HCEC 1CT (cell line): ENCODE measurements at places on chromosomes 5 and 9.

DNA sequence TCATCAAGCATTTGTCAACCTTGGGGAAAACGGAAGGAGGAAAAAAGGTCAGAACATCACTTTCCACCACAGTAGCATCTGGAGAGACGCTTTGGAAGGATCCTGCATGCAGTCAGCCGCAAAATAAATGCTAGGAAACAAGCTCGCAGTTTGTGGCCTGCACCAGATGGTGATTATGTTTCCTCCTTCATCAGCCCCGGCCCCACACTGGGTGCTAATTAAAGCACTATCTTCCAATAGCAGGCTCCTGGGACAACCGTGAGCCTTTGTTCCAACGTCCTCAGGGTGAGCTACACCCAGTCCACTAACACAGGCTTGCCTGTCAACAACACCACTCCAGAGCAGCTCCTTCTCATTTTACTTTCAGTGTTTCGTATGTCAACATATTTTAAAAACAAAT lies 64.0 kb downstream of the RNF130 start:
- no peak for DNase-seq

DNA sequence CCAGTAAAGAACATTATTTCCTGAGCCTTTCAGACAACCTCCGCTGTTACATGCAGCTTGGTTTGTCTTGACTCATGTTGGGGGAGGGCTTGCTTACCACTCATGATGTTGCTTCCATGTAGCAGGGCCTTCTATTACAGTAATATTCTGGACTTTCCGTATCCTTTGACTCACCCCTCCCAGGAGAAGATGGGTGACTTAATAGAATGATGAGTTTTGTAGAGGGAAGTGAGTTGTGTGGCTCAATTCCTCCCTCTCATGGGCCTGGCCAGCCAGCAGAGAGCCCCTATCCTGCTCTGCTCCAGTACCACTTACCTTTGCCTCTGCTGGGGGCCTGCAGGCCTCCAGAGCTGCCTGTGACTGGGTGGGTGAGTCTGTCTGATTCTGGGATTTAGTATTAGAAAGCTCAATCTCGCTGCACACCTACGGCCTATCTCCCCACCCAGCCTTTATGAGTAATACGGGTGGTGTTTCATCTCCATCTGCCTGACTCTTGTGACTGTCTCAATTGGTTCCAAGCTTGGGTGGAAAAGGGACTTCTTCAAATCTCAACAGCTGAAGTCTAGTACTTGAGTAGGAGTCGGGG lies 52.6 kb upstream of the KLF9 start:
- peak; percentile 90 for DNase-seq

- no peak for DNase-seq
These were observed 19.9 kb upstream of the ERAP2 start for GRCh38 chr5:96856371-96856770.

- peak; percentile 51 for DNase-seq
These were observed 20.4 kb downstream of the TENT4A start for GRCh38 chr5:6733411-6734242.

DNA sequence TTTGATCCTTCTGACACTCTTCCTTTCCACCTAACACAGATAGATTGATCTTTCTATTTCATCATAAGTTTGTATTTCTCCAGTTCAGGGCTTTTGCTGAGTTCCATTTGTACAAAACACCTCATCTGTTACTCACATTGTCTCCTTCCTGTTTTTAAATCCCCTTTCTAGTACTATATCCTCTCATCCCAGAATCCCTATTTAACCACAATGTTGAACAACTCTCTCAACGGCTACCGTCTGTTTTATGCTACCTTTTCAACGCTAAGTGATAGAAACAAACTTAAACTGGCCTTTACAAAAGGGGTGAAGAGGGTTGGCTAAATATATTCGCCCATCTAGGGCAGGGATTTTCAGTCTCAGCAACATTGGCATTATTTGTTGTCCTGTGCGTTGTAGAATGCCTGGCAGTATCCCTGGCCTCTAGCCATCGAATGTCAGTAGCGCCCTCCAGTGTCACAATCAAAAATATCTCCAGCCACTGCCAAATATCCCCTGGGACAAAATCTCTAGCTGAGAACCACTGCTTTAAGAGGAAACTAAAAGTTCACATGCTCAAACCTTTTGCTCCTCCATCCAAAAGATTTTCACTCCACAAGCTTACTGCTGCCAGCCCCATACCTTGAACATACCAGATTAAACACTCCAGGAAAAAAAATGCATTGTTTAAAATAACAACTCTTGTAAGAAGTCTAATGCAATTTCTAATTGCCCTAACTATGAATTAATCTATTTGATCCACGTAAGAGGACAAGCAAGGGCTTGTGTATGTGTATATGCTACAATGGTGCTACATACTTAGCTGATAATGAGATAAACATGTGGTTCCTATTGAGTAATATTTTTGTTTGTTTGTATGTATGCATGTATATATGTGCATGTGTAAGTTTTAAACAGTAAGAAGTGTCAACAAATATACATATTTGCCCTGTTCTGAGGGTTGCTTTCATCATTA lies 344.0 kb downstream of the PTPRD start:
- DNase-seq, result peak; percentile 46

DNA sequence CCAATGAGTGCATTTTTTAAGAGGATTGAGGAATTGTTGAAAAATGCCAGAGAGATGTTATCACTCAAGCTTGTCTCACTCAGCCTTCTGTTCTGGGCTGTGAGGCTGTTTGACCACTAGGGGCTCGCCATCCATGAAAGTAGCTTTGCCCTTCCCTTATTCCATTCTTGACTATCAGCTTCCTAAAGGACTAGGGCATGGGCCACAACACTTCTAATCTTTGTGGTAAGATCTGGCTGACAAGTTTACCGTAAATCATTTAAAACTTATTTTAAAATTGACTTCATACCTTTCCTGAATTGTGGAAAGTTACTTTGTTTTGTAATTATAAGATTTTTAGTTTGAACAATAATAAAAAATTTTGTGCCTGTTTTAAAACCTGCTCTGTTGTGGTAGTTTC lies 49.5 kb downstream of the TJP2 start:
- peak; percentile 68 for DNase-seq

- peak; percentile 25 for DNase-seq
These were observed 20.9 kb downstream of the OR2Y1 start for GRCh38 chr5:180718810-180719453.

DNA sequence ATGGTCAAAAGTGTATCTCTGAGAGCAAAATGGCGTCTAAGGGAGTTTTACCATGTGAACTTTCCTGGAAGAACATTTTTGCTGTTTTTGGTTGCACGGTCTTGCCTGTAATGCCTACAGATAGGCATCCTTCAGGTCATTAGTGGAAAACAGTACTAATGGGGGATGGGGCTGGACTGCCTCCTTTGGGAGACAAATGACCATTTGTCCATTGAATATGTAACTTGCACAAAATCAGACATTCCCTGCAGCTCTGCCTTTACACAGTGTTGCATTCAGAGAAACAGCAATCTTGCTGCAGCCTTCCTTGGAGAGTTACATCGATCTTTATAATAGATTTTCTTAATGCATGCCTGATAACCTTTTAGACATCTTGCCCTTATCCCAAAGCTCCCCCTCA lies 138.5 kb upstream of the EGFLAM start:
- DNase-seq, result no peak

GRCh38 chr5:180291234-180291940 lies 496 bp downstream of the MAPK9 start:
- DNase-seq, result no peak

DNA sequence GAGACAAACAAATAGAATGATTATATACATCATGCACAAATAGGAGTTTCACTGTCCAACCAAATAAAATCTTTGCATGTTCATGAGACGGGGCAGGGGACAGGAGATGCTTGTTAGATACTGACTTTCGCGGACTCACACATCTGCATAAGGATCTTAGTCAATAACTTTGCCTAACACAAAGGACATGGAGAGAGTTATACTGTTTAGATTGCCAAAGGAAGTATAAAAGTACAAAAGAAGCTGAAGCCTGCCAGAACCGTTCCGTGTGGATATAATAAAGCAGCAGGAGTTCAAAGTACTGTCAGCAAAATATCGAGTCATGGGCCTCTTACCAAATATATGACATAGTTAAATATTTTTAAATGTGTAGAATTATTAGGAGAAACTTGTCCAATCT lies 1148.4 kb downstream of the EFNA5 start:
- no peak for DNase-seq

- DNase-seq, result no peak
These were observed 498.0 kb downstream of the PRDM9 start for GRCh38 chr5:24005384-24005783.

DNA sequence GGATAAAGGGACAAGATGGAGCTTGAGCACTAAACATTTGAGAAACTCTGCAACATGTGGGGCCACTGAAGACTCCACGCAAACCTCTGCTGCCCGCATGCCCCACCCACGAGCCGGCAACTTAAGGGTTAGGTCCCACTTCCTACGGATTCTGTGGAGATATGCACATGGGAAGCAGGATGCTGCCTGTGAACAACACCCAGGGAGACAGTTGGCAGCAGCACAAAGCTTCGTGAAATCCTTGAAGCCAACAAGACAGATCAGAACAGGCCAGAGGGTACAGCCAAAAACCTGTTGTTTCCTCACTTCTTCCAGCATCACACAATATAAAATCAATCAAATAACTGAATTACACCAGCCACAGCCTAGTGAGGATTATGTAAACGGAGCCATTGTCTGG lies 270.4 kb downstream of the ENC1 start:
- DNase-seq, result no peak

DNA sequence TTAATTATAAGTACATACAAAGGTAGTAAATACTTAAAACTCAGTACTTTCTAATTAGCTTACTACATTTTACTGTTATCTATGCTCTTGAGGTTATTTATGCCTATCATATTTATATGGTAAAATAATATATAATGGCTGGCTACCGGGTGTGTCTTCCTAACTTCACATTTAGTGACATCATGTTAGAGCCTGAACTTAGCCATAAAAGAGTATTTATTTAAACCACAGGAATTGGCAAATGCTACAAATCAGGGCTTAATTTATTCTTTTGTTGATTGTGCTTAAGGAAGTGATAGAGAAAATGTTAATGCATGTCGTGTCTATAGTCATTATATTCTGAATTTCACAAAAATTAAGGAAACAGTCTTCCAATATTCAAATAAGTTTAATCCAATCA lies 73.1 kb downstream of the NDUFAF2 start:
- DNase-seq, result peak; percentile 22

DNA sequence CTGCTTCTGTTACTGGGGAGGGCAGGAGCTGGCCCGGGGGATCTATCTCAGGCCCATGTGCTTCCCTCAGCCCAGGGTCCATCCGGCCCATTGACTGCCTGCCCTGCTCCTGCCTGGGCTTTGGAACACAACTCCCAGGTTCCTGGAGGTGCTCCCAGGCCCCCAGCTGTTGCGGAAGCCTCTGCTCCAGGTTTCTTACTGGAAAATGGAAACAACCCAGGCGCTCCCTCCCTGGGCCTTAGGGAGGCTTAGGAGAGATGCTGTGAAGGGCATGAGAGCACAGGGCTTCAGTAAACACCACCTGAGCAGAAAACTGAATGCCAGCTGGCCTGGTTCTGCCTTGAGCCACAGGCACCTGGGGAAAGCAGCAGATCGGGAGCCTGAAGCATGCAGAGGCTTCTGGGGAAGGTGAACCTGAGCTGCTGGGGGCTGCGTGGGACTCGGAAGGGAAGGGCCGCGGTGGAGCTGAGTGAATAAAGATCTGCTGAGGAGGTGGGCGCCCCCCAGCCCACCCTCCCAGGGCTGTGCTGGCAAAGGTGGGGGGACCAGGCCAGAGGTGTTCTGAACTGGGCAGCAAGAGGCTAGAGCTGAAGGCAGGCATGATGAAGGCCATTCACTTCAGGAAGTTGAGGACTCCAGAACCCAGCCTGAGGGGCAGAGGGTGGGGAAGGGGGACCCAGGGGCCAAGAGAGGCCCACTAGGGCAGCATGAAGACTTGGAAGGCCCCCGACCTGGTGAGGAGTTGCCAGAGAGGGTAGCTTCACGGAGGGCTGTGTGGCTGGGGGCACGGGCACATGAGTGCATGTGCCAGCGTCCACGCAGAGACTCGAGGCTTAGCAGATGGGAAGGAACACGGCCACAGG lies 64.8 kb downstream of the SHB start:
- DNase-seq, result no peak

DNA sequence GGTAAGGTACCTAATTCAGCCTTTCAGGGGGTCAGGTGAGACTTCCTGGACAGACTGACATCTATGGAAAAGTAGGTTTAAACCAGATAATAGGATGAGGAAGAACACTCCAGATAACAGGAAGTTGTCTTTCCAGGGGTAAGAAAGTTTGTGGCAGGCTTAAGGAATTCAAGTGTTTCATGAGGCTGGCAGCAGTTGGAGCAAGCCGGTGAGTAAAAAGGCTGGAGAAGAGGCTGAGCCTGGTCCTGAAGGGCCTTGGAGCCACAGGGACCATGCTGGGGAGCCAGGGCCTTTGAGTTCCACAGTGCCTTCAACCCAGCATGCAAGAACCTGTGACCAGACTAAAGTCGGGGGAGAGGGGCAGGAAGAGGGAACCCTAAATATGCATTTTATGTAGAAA lies 353.4 kb downstream of the SPOCK1 start:
- DNase-seq, result peak; percentile 26

- no peak for DNase-seq
These were observed 156.5 kb downstream of the ERCC6L2 start for GRCh38 chr9:96031916-96032534.

- no peak for DNase-seq
These were observed 118.8 kb downstream of the GLIS3 start for GRCh38 chr9:4180907-4181605.

- DNase-seq, result no peak
These were observed 51.2 kb upstream of the ZNF608 start for GRCh38 chr5:124797665-124798087.

DNA sequence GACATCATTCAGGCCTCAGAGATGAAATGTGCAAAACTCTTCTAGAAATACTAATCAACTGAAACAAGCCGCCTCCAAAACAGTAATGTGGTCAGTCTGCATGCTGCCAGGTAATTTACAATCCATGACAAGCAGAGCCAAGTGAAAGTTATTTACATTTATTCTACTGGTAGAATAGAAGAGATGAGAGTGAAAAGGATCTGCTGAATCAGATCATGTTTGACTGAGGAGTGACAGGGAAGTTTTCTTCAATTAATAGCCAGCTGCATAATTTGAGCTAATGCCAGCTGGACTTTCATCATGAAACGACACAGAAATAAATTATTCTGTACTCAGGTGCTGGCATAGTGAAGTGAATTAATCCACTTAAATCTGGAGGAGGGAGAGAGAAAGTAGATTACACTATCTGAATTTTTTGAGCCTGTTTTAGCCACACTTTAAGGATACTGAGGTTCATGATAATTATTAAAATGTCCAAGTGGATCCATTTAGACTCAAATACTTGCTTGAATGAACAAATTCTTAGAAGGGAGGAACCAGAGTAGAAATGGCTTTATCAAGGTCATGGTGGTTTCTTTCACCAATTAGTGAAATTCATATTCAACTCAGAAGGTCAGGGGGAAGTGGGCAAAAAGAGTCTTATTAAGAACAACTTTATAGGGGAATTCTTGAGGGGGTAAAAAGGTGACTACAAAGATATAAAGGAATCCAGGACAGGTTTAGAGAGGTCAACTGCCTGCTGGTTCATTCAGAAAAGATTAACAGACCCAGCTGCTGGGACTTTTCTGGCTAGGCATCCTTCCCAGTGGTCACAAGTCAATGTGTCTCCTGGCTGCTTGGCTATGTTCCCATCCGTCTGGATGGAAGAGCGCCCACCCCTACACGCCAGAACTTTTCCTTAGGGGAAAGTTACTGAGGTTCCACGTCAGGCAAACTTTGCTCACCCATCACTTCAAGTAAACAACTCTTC lies 350.4 kb downstream of the PDE4D start:
- no peak for DNase-seq
